ENCODE measurements at places on chromosomes 2 and 18.
A peak's percentile ranks its signal among the peaks of the same experiment; 100 is the strongest.

GRCh38 chr2:110746586-110747521, 14.5 kb downstream of the ACOXL start:
- no peak for DNase-seq

DNA sequence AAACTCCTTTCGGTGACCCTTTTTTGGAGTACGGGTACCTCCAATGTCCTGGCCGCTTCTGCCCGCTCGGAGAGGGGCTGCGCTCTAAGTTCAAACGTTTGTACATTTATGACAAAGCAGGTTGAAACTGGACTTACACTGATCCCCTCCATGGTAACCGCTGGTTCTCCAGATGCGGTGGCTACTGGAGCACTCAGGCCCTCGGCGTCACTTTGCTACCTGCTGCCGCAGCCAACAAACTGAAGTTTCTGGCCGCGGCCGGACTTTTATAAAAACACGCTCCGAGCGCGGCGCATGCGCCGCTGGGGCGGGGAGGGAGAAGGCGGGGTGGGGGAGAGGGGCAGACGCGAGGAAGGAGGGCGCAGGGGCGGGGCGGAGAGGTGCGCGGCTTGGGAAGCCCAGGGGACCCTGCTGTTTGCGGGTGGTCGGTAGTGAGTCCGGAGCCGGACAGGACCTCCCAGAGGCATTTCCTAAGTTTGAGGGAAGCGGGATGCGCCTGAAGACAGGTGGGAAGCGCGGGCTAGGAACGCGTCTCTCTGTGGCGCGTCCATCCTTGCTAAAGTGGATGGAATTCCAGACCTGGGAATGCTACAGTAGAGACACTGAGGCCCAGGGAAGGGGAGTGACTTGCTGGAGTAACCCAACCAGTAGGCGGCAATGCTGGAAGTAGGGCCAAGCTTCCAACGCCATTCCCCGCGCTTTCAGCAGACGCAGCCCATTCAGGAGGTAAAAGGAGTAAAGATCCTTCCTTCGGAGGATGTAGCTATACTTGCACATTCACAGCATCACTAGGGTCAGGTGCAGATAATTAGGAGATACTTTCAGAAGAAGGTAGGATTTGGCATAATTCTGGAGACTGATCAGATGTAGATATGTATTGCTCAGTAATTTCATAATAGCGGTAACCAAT, at the start of gene CXCR4:
Gene CXCR4 (minus strand): TSS at position 241 of the 910 bp plus-strand sequence. CDS start 89 bp downstream, at position 152.
- peak; percentile 90 for DNase-seq

DNA sequence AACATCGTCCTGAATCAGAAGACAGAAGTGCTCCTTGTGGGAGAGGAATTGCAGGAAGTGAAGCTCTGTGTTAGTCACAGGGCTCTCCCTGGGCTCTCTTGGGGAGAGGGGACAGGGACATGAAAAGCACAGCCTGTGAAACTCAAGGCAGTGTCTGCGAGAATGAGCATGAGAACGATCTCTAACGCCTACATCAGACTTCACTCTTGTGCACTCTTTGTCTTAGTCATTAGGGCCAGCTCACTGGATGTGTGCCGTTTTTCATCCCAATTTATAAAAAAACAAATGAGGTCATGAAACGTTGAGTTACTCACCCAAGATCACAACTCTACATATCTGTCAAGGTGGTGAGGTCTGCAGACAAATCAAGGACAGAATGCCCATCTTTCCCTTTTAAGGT, 27.0 kb upstream of the TWIST2 start:
- DNase-seq: no peak

DNA sequence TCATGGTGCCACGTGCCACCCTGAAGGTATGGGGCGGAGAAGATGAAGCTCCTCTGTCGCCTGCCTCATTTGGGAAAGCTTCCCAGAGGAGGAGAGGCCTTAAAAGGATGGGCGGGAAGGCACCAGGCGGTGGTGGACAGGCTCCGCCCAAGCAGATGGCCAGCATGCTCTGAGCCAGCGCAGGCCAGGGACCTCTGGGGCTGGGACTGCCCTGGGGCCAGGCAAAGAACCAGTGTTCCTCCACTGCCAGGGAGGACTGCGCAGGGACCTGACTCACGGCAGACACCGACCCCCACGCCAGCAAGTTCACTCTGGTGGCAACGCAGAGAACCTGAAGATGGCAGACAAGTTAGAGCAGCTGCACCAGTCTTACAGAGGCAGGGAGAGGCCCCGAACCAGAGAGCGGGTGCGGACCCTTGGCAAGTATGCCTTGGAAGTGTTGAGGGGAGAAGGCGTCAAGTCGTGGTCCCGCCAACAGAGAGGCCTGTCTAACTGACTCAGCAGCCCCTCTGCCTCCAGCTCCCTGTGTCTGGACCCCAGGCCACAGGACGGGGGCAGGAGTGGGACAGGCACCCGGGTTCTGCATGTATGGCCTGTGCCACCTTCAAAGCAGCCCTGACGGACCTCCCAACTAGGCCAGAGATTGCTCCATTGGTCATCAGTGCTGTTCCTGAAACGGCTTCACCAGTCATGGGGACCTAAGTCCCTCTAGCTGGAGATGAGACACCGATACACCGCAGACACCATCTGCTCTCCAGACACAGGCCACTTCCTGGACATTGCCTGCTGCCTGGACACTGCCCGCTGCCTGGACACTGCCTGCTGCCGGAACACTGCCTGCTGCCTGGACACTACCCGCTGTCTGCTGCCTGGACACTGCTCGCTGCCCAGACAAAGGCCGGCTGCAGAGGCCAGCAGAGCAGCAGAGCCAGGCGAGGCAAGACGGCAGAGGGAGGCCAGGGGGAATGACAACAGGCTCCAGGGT, 124.7 kb downstream of the HDAC4 start:
- no peak for DNase-seq

DNA sequence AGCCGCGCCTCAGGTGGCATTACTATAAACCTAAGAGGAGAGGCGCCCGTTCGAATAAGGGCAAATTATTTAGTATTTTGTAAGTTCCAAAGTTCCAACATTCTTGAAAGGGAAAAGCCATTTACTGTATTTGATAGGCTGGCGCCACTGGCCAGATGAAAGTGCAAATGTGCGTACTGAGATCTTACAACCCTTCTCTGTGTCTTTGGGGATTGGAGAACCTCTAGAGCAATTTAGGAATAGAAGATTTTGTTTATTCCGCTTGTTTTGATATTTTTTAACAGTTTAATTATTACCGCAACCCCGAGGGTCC, 467 bp upstream of the WDR35 start:
- no peak for DNase-seq

- no peak for DNase-seq
Observed at GRCh38 chr2:202039278-202040078, 5.8 kb downstream of the FZD7 start.

DNA sequence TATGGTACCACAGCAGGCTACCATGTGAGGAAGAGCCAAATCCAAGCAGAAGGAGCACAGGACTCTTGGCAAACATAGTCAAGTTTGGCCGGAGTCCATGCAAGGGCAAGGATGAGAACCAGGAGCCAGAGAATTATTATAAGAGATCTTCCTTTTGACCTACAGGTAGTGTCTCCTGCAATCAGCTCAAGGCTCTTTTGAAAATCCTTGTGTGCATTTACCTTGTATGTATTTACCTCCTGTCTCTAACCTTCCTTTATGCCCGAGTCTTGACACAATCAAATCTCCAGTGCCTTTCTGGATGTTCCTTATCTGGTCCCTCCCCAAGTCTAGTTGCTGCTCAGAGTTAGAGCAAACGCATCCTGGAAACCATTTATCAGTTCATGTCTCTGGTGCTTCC, 855.0 kb upstream of the CELF4 start:
- no peak for DNase-seq

GRCh38 chr2:68319398-68320117, at the start of gene CNRIP1:
CNRIP1 (minus strand) TSS chr2:68319949; CDS start chr2:68319400, 549 bp downstream.
- peak; percentile 77 for DNase-seq

- no peak for DNase-seq
Observed at GRCh38 chr18:433960-434359, 66.5 kb downstream of the COLEC12 start.

- DNase-seq: no peak
Observed at GRCh38 chr2:47354013-47354847, 48.7 kb upstream of the MSH2 start.

DNA sequence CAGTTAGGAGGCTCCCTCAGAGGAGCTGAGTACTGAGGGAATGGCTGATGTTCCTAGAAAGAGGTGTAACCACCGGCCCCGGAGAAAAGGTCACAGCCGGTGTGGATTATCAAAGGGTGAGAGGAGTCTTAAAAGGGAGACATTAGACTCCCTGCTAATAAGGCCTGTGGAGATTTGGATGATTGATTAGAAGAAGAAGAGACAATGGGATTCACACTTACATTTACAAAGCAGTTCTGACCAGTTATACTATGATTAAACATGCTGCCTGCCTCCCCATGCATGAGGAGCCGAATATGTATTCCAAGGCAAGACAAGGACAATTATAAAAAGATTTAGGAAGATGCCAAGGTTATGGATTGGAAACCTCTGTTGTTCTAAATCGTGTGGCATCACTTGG, 302.4 kb downstream of the SLC4A3 start:
- no peak for DNase-seq

DNA sequence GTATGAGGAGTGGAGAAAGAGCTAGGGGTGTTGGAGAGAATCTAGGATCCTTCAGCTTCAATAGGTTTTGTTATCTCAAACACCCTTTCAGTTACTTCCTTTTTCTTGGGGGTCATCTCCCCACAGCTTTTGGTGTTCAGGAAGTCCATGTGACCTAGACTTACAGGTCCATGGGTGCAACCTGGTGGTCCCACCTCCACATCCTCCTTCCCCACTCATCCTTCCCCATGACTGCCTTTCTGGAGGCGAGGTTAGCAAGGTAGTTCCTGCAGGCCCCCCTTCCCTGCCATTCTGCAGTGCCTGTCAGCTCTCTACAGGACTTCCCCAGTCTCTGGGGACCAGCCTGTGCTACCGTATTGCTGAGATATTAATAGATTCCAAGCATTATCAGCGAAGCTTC, 107.6 kb downstream of the TMEM17 start:
- no peak for DNase-seq

DNA sequence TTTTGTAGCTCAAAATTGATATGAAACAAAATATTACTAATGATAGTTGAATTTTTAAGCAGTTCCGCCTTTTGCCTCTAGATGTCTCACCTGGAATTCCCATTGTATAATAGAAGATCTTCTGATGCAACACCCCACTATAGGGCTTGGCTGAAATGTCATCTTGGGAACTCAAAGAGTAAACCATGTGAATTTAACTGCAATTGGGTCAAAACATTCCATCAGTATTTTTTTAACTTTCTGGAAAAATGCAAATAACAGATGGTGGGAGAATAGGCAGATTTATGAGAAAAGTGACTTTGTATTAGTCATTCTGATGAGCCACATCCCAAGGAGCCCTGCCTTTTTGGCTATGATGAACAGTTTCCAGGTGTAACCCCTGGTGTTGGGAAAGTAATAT, 489.9 kb downstream of the NYAP2 start:
- peak; percentile 4 for DNase-seq

DNA sequence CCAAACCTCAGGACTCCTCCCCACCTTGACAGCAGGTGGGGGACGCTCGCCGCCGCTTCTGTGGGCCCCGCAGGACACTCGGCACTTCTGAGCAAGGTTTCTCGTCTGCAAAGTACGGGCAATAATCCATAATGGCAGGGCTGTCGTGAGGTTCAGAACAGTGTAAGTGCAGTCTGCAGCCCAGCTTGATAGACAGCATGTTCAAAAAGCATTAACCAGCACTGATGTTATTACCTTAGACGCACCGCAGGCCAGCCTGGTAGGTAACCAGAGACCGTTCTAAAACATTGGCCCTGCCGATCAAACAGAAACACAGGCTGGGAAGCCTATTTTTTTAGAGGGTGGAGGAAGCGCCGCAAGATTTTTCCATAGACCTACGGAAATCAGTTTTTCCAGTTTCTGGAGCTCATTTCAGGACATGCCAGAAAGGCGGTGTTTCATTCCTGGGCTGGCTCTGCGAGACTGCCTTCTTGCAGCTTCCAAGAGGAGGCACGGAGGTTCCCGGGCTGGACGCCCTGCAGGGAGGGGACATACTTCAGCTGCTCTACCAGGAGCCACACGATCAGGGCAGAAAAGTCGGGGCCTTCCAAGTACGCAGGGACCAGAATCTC, 148.7 kb downstream of the TPO start:
- no peak for DNase-seq

GRCh38 chr18:54076166-54076565, 148.3 kb downstream of the MBD2 start:
- DNase-seq: no peak

DNA sequence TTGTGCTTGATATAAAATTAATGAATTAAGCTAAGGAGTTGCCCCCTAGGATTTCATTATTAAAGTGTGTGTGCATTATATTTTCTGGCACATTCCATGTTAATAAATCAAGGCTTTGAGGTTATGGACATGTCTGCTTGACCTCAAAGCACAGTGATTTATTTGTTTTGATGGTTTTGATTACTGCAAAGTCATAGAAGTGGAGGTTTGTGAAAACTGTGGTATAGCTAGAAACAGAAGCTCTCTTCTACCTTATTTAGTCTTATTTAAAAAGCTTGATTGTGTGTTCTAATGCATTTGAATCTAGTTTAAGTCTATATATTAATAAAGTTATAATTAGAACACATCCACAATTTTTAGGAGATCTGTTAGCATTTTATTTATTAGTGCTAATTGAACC, 32.2 kb downstream of the DOK6 start:
- DNase-seq: no peak

GRCh38 chr2:161233858-161234431, 73.7 kb downstream of the TANK start:
- no peak for DNase-seq

DNA sequence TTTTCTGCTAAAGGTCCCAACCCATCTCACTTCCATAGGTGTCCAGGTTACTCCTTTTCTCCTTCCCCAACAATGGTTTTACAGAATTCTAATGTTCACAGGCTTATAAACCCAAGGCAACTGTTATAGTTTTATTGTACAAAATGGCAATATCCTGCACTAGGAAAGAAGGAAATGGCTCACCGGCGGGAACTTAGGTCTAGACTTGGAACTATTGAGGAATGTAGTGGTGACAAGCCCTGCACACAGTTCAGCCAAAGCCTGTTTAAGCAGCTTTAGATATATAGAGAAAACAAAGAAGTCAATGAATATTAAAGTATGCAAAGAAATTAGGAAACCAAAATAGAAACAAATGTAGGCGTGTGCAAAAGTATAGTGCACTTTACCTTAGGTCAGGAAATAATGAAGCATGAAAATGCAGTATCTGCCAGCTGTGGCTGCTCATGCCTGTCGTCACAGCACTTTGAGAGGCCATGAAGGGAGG, 22.7 kb upstream of the KCNG3 start:
- no peak for DNase-seq

- no peak for DNase-seq
Observed at GRCh38 chr2:219544567-219544966, 739 bp downstream of the TMEM198 start.

DNA sequence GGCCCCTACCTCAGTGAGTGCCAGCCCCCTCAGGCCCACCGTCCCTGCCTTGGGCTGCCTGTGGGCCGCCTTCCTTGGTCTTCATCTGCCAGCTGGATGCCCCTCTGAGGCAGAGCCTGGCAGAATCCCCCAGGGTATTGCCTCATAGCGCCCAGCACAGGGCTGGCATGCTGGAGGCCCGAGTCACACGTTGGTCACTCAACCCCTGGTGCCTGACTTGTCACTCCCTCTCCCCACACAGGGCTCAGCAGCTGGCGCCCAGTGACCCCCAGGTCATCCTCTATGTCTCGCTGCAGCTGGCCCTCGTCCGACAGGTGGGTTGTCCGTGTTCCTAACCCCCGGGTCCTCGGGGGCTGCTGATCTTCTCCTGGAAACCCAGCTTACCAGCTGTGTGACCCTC, 108.4 kb upstream of the MCFD2 start:
- no peak for DNase-seq

All from DMS79 treated with DMSO at 0.1 percent for 48 hours (cell line).